Smooth muscle cell of the pulmonary artery (primary cell): ENCODE measurements at places on chromosomes 5 and 9. TPM values are rescaled to one million over a fixed set of nuclear protein-coding genes. Genes with fewer than 3 reads are reported as not detected.

The FAXDC2 gene
- 4.3 and 7.4 TPM in 2 replicates for total RNA-seq

The LCN15 gene
- total RNA-seq = not detected in 2 replicates

The GPR151 gene
- not detected in 2 replicates for total RNA-seq

The PCDHGA1 gene
- 1.2 and 1.4 TPM in 2 replicates for total RNA-seq

The KCNN2 gene
- 0.17 TPM in 1 of 2 replicates, not detected in the other for total RNA-seq

The PCDHGA4 gene
- 11.6 and 16.9 TPM in 2 replicates for total RNA-seq

The TSLP gene
- total RNA-seq = 3.2 and 15.6 TPM in 2 replicates

The SPOCK1 gene
- total RNA-seq = 305 and 1,070 TPM in 2 replicates

The HDHD3 gene
- total RNA-seq = 9.3 and 9.6 TPM in 2 replicates

The DDX31 gene
- total RNA-seq = 11.1 and 19.8 TPM in 2 replicates

The TCOF1 gene
- 15.9 and 17.8 TPM in 2 replicates for total RNA-seq

The GRIN1 gene
- total RNA-seq = 0.10 TPM in 1 of 2 replicates, not detected in the other

The IRGM gene
- 0.13 TPM in 1 of 2 replicates, not detected in the other for total RNA-seq
